Activated CD4-positive, alpha-beta T cell treated with anti-CD3 and anti-CD28 coated beads, Interleukin-2, amount 50 U/mL, for 24 hours (primary cell): ENCODE measurements at places on chromosomes 1 and 21.

- DNase-seq, result no peak
These were observed 39.4 kb downstream of the NENF start for GRCh38 chr1:212471891-212472675.

GRCh38 chr1:109188781-109189180, 24.9 kb upstream of the SARS1 start:
- DNase-seq, result no peak

GRCh38 chr1:217009376-217009775, 286.1 kb upstream of the ESRRG start:
- no peak for DNase-seq

DNA sequence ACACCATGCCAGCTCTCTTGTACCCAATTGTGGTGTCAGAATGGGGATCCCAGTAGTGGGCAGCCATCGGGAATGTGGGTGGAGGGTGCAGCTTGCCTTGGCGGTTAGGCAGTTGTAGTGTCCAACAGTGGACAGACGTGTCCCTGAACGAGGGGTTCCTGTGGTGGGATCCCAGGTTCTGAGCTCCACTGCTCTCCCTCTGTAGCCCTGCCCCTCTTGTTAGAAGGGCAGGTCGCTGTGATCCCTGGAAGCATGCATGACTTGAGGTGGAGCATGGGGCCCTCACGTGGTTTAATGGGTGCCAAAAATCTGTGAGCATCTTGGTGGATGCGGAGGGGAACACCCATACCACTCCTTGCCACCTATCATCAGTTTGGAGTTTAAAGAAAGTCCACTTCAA, 4.3 kb downstream of the GALNT2 start:
- DNase-seq, result no peak

GRCh38 chr1:87450615-87451209, 122.0 kb downstream of the LMO4 start:
- no peak for DNase-seq

DNA sequence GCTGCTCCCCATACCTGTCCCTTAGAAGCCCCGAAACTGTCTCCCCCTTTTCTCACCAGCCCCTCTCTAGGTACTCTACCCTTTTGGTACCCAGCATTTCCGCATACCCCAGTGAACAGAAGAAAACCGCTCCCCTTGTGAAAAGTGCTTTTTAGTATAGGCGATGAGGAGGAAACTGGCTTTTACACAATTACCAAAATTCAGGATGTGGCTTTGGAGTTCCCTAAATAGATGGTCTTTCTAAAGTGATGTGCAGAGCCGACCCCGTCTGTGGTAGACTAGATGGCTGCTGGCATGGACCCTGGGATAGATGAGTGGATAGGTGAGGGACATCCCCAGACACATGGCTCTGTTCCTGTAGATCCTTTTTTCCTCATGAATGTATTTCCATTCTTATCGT, 2.6 kb upstream of the PER3 start:
- no peak for DNase-seq

- no peak for DNase-seq
These were observed 9.2 kb downstream of the MEF2D start for GRCh38 chr1:156491151-156491949.

DNA sequence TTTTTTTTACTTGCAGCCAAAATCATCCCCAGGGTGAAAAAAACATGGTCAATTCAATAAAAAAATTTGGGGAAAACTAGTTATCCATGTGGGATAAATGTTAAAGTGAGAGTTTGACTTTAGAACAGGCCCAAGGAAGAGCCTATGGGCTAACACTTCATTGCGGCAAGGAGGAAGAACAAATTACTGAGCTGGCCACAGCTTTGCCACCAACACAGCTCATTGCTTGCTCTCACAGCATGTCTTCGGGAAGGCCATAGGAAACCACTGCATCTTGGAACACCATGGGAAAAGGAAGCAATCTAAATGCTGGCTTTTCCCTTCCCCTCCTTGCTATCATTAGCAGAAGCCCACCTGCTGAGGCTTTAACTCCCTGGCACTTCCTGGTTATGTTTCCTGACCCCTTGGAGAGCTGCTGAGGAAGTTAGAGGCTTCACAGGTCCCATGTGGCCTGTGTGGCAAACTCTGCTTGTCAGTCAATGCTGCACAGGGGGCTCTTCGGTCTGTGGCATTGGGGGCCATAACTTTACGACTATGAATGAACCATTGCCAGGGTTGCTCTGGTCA, 86.0 kb downstream of the SLC25A24 start:
- DNase-seq, result no peak

DNA sequence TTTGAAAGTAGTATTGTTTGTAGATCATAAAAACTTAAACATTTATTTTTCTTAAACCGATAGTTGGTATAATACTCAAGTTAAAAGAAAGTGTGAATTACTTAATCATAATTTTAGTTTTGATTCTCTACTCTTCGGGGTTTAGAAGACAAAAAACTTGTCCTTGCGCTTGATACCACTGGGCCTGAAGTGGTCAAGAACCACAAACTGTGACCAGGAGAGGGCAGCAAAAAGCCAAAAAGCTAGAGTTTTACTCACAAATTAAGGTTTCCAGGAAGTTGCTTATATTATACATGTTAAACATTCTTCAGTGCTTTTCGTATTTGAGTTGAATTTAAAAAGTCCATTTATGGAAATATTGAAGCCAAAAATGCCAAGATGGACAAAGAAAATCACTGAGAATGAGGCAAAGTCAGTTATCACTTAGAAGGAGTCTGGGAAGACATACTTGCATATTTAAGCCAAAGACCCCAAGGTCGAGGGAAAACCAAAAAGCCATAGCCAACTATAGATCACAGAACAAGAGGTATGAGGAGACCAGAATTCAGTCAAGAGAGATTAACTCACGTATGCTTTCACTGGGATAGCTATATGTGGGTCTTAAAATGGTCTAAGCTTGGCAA, 34.2 kb downstream of the EFCAB7 start:
- DNase-seq, result no peak
